ENCODE measurements at places on chromosomes 1 and 21. TPM values are rescaled to one million over a fixed set of nuclear protein-coding genes. Genes with fewer than 3 reads are reported as not detected.

DNA sequence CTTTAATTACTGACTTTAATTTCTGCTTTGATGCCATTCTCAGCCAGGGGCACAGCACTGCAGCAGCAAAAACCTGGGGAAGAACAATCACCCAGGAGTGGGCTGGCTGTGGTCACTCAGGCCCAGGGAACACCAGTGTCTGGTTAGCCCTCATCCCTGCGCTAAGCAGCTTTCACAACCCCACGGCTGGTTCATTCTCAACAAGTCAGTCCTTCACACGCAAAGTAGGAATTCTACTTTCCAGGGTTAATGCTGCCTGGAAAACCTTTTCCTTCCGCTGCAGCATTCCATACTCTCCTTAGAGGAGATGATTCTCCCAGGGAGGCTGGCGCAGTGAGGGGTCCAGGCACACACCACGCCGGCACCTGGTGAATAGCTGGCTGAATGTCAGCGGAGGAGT, 24.3 kb upstream of the KCNE1 start:
- no peak for DNase-seq
- H3K4me1 ChIP-seq: no peaks in the 10 kb centered on the region
- H3K27ac ChIP-seq: no peak overlapping the region
- H3K4me3 ChIP-seq: no peak overlapping the region

DNA sequence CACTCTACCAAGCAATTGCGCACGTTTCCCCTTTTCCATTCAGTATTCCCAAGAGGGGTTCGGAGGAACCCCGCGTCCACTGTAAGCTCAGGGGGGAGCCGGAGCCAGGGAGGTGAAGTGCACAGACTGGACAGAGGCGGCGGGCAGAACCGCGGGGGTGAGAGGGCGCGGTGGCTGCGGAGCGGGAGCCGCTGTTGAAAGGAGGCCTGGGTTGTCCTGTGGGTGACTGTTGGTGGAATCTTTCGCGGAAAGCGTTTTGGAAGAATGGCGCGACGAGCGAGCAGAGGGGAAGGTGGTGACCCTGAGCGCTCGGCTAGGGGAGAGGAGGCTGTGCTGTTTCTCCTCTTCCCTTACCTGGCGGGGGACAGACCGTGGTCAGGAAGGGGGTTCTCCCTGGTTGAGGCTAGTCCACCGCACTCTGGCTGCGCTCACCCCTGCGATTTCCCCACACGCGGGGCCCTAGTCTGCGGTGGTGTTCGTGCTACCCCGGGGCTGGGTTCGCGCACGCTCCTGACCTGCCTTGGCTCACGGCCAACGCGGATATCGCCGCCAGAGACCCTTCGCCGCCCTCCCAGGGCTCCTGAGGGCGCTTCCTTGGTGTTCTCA, 92.8 kb downstream of the PRKAB2 start:
- H3K4me3 ChIP-seq: no peak overlapping the region
- H3K4me1 ChIP-seq: no peaks in the 10 kb centered on the region
- H3K27ac ChIP-seq: no peak overlapping the region

- DNase-seq: no peak
- no peaks in the 10 kb centered on the region for H3K4me1 ChIP-seq
- no peaks in the 10 kb centered on the region for H3K27me3 ChIP-seq
- H3K4me3 ChIP-seq: no peak overlapping the region
Measured at GRCh38 chr1:92739669-92740524, 45.0 kb downstream of the EVI5 start.

- H3K36me3 ChIP-seq: no peaks in the 10 kb centered on the region
- no peaks in the 10 kb centered on the region for H3K4me1 ChIP-seq
- H3K27ac ChIP-seq: no peak overlapping the region
- H3K27me3 ChIP-seq: no peaks in the 10 kb centered on the region
- no peak for DNase-seq
Measured at GRCh38 chr21:39173716-39174680, 9.3 kb downstream of the PSMG1 start.

DNA sequence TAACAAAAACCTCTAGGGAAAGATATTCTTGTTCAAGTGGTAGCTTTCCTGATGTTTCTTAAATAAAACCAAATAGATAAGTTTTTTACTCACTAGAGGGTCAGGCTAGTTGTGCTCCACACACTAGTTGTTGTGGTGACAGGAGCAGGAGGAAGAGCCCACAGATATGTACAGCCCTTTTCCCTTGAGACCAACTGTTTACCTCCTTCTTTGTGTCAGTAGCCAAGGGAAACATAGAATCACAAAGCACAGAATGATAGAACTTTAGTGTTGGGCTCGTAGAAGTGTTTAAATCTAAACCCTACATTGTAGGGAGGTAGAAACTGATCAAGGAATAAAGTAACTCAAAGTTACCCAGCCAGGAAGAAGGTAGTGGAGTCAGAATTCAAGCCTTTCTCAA, 309.0 kb downstream of the CTH start:
- no peak for DNase-seq
- no peaks in the 10 kb centered on the region for H3K27me3 ChIP-seq
- H3K4me3 ChIP-seq: no peak overlapping the region
- no peak overlapping the region for H3K27ac ChIP-seq

GRCh38 chr1:240030236-240030635, 61.4 kb upstream of the FMN2 start:
- no peaks in the 10 kb centered on the region for H3K27me3 ChIP-seq
- no peak overlapping the region for H3K27ac ChIP-seq
- DNase-seq: no peak
- no peak overlapping the region for H3K4me3 ChIP-seq

GRCh38 chr1:81466961-81467360, 333.8 kb upstream of the ADGRL2 start:
- no peaks in the 10 kb centered on the region for H3K4me1 ChIP-seq
- no peak for DNase-seq
- no peak overlapping the region for H3K4me3 ChIP-seq

DNA sequence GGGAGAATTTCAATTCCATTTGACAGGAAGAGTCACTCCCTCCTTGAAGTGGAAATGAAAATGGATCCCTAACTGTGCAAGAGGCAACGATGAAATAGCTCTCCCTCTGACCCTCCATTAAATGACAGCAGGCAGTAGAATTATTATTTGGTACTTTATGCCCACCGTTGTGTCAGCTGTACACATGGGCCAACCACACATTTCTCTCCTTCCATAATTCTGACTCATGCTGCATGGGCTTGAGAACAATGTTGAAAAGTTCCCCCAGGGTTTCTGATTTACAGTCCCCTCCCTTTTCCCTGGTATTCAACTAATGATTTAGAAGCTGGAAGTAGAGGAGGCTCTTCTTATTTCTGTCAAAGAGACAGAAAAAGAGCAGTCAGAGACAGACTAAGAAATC, 103.5 kb downstream of the RGS7 start:
- H3K27ac ChIP-seq: no peak overlapping the region
- no peaks in the 10 kb centered on the region for H3K4me1 ChIP-seq
- H3K36me3 ChIP-seq: no peaks in the 10 kb centered on the region
- no peak for DNase-seq

DNA sequence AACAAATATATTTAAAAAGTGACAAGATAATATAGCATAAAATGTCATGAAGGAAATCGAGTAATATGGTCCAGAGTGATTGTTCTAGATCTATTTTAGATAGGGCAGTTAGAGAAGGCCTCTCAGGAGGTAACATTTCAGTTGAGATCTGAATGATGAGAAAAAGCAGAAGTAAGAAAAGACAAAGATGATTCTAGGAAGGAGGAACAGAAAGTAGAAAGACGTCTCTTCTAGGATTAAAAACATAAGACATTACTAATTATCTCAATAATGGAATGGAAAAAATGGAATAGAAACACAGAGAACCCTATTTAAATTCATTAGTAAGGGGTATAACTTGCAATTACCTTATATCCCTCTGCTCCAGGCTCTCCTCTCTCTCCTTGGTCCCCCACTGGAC, 130.0 kb upstream of the ZNHIT6 start:
- H3K4me3 ChIP-seq: no peak overlapping the region
- H3K27me3 ChIP-seq: no peaks in the 10 kb centered on the region
- no peaks in the 10 kb centered on the region for H3K36me3 ChIP-seq
- H3K27ac ChIP-seq: no peak overlapping the region
- DNase-seq: no peak

GRCh38 chr1:176701151-176701866, 238.3 kb downstream of the PAPPA2 start:
- H3K27me3 ChIP-seq: no peaks in the 10 kb centered on the region
- DNase-seq: no peak
- no peaks in the 10 kb centered on the region for H3K4me1 ChIP-seq
- H3K4me3 ChIP-seq: no peak overlapping the region
- no peaks in the 10 kb centered on the region for H3K36me3 ChIP-seq

GRCh38 chr1:66359815-66360214, 174.1 kb upstream of the SGIP1 start:
- H3K36me3 ChIP-seq: peaks cover 12% of the 10 kb centered on the region
- H3K4me1 ChIP-seq: no peaks in the 10 kb centered on the region
- no peaks in the 10 kb centered on the region for H3K27me3 ChIP-seq
- no peak overlapping the region for H3K4me3 ChIP-seq

- H3K36me3 ChIP-seq: no peaks in the 10 kb centered on the region
- no peak overlapping the region for H3K27ac ChIP-seq
- H3K4me1 ChIP-seq: no peaks in the 10 kb centered on the region
- H3K27me3 ChIP-seq: no peaks in the 10 kb centered on the region
- peak; percentile 57 for DNase-seq
- H3K4me3 ChIP-seq: no peak overlapping the region
Measured at GRCh38 chr1:25641931-25642573, 25.5 kb downstream of the MAN1C1 start.

DNA sequence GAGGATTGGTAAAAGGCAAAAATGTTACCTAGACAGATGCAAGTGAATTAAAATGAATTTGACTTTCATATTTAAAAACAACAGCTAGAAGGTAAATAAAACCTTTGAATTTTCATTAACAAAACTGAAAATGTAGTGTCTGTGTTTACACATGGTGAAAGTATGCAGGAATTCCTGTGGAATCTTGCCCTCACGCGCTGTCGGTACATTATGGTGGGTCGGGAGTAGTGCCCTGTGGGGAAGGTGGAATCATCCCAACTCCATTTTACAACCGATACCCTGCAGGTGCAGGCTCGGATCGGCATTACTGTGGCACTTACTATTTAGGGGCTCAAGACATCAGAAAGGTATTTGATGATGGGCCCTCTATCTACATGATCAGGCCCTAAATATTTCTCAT, 197.2 kb upstream of the MAP1LC3C start:
- H3K27me3 ChIP-seq: no peaks in the 10 kb centered on the region
- H3K4me1 ChIP-seq: no peaks in the 10 kb centered on the region
- H3K36me3 ChIP-seq: no peaks in the 10 kb centered on the region

DNA sequence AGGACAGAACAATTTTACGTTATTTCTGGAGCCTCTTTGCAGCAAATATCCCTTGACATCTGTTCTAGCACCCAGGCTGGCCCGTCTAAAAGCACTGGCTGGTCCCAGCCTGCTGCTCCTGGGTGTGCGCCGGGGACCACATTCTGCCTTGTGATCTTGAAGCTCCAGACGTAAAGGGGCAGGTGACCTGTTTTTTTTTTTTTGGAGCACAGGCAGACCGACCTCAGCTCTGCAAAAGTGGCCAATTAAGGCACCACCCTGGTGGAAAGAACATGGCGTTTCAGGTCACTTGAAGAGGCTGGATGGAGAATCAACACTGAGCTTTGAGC, 13.8 kb upstream of the CAMTA1 start:
- no peak for DNase-seq
- no peak overlapping the region for H3K4me3 ChIP-seq
- H3K27ac ChIP-seq: no peak overlapping the region
- H3K36me3 ChIP-seq: no peaks in the 10 kb centered on the region

DNA sequence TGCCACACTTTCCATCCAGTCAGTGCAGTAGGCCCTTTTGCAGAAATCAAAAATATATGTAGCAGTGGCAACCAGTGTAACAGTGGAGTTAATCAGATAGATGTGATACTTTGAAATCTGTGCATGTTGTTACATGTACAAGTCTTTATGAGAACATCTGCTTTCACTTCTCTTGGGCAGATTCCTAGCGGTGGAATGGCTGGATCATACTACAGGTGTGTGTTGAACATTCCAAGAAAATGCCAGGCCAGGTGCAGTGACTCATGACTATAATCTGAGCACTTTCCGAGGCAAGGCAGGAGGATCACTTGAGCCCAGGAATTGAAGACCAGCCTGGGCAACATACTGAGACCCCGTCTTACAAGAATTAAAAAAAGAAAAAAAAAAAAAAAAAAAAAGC, 55.3 kb downstream of the GNB1 start:
- H3K36me3 ChIP-seq: no peaks in the 10 kb centered on the region
- H3K27ac ChIP-seq: no peak overlapping the region
- no peaks in the 10 kb centered on the region for H3K27me3 ChIP-seq
- no peak for DNase-seq

GRCh38 chr1:22502202-22502601, 50.6 kb downstream of the ZBTB40 start:
- H3K27me3 ChIP-seq: no peaks in the 10 kb centered on the region
- no peak overlapping the region for H3K27ac ChIP-seq
- H3K4me1 ChIP-seq: no peaks in the 10 kb centered on the region
- H3K36me3 ChIP-seq: no peaks in the 10 kb centered on the region

DNA sequence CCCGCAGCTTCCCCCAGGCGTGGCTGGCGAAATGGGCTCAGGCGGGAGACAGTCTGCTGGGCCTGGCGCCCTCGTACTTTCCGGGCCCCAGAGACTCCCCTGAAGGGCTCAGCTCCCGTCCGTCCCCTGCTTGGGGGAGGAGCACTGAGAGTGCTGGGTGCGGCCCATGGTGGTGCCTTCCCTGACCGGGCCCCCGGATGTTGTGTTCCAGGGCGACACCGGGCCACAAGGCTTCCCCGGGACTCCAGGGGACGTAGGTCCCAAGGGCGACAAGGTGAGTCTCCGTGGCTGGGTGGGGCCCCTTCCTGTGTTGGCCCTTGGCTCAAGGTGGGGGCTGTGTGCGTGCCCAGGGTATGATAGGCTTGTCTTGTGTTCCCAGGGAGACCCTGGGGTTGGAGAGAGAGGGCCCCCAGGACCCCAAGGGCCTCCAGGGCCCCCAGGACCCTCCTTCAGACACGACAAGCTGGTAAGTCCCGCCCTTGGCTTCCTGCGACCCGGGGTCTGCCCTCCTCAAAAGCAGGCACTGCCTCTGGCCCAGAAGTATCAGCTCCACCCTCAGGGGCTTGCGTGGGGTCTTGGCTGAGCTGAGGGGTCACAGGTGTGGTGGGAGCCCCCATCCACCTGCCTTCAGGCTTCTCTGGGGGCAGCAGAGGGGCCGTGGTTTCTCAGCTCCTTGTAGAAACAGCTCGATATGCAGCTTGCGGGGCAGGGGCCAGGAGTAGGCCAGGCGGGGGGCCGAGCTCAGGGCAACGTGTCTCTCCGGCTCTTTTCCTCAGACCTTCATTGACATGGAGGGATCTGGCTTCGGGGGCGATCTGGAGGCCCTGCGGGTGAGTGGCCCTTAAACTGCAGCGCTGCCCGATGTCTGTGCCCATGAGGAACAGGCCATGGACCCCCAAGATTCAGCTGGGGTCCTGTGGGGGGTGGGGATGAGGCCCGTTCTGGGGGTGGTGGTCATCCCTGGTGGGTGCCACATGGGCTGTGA, 62.3 kb downstream of the SLC19A1 start:
- peaks cover 5% of the 10 kb centered on the region for H3K4me1 ChIP-seq
- no peaks in the 10 kb centered on the region for H3K27me3 ChIP-seq
- no peak overlapping the region for H3K4me3 ChIP-seq

- H3K27ac ChIP-seq: no peak overlapping the region
- H3K27me3 ChIP-seq: no peaks in the 10 kb centered on the region
- no peaks in the 10 kb centered on the region for H3K4me1 ChIP-seq
- DNase-seq: no peak
Measured at GRCh38 chr1:226485192-226485591, 63.4 kb upstream of the STUM start.

EXO1 gene
- total RNA-seq: 1.5 TPM

PROX1 gene
- 79.6 TPM for total RNA-seq

MYOC gene
- not detected for total RNA-seq

PEAR1 gene
- total RNA-seq: 3.8 TPM

WNT3A gene
- not detected for total RNA-seq

RPTN gene
- total RNA-seq: not detected

LAMB3 gene
- 14.6 TPM for total RNA-seq

TAL1 gene
- 4.5 TPM for total RNA-seq

Data from right lobe of liver (tissue), 6 donors.